ENCODE measurements at places on chromosomes 7 and 10. TPM values are rescaled to one million over a fixed set of nuclear protein-coding genes. Genes with fewer than 3 reads are reported as not detected.

PAX4 gene
- total RNA-seq: not detected

FAM180A gene
- not detected for total RNA-seq

SLIT1 gene
- 0.16 TPM for total RNA-seq

MRC1 gene
- not detected for total RNA-seq

SEMA4G gene
- total RNA-seq: 18.0 TPM

SLC26A4 gene
- 0.25 TPM for total RNA-seq

SPDYE1 gene
- total RNA-seq: not detected

LIPF gene
- not detected for total RNA-seq

MOGAT3 gene
- not detected for total RNA-seq

PON1 gene
- total RNA-seq: under 0.01 TPM

NAT16 gene
- not detected for total RNA-seq

CTNNA3 gene
- not detected for total RNA-seq

JAZF1 gene
- 4.4 TPM for total RNA-seq

FAM204A gene
- total RNA-seq: 13.4 TPM

FAM237B gene
- not detected for total RNA-seq

NME8 gene
- not detected for total RNA-seq
